Psoas muscle (tissue), 8 donors: ENCODE measurements at places on chromosomes 11 and 22. TPM values are rescaled to one million over a fixed set of nuclear protein-coding genes. Genes with fewer than 3 reads are reported as not detected.

DNA sequence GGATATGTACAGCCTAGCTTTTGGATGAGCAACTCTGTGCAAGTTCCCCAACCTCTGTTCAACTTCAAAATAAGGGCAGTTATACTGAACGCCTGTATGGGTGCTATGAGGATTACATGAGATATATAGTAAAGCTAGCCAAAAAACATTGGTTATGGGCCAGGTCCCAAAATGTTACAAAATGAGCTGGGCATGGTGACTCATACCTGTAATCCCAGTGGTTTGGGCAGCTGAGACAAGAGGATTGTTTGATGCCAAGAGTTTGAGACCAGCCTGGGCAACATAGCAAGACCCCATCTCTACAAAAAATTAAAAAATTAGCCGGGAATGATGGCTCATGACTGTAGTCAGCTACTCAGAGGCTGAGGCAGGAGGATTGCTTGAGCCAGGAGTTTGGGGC, 118.4 kb downstream of the TEAD1 start:
- no peak for DNase-seq

OR8G1 gene
- total RNA-seq: not detected

SNX32 gene
- not detected for total RNA-seq

DNA sequence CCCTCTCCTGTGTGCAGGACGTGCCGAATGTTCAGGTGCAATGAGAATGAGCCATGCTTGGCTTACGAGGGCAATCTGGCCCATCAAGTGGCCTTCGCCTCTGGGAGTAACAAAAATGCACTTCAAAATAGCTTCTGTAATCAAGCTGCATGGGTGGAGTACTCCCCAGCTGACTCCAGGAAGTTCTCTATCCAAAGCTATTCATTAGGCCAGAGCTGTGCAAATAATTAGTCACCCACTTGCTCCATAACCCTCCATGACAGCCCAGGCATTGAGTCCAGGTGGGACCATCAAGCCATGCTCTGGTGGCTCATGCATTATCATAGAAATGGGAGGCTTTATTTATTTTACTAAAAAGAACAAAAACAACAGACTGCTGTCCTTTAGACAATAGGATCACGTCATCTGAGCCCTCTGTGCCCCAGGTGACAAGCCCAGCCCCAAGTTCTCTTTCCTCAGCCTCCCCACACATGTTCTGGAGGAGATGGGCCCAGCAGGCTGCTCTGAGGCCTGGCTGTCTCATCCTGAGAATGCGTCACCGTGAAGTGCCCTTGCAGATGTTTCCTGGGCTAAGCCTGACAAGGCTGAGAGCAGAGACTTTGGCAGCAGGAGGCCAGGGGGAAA, 244.7 kb downstream of the ETS1 start:
- DNase-seq: peak; percentile 76

DNA sequence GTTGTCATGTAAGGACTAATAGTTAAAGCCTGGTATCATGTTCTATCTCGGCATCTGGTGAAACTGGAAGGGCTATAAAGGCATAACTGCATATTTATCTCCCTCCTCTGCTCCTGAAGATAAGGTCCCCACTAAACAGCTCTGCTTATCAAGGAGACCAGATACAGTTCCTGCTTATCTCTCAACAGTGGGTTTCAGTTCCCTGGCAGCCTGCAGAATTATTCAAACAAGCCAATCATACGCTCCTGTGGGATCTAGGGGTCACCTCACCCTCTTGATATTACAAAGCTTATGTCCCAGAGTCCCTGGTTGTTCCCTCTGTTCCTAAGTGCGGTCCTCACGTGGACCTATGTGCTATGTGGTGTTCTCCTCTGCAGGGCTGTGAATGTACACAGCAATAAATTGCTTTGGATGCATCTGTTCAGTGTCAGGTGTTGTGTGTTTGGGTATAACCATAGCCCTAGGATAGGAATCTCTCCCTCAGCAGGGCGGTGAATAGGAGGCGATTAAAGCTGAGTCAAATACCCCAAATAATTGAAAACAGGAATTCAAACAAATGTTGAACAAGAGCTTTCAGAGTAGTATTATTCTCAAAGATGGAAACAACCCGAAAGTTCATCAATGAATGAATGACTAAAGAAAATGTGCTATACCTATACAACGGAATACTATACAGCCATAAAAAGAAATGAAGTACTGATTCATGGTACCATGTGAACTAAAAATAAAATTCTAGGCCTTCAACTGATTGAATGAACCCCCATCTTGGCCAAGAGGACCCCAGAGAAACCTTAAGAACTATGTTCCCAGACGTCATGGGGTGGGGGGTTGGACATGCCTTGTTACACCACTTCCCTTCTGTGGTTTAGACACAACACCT, 3.1 kb upstream of the OOSP4A start:
- DNase-seq: no peak

MAPK8IP1 gene
- total RNA-seq: 2.6 TPM

- DNase-seq: no peak
Measured at GRCh38 chr11:15471048-15471894, 356.5 kb downstream of the INSC start.

DNA sequence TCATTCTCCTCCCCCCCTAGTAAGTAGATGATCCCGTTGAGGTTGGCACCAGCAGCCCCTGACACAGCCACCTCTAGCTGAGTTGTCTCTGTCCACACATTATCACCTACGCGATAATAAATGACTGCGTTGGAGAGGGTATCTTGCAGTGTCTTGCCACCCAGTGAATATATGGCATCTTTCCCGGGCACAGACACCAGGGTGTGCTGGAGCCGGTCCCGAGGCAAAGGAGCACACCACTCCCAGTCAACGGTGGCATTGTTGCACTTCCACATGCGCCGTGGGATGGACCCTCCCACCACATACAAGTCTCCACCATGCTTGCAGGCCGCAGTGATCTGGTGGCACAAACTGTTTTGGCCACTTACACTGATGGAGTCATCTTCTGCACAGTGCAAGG, 5.4 kb downstream of the KBTBD4 start:
- peak; percentile 29 for DNase-seq

GRCh38 chr11:83092488-83093384, 21.0 kb upstream of the RAB30 start:
- peak; percentile 64 for DNase-seq

ZC3H7B gene
- total RNA-seq: 32.7 TPM

C11orf65 gene
- total RNA-seq: 0.64 TPM

DNA sequence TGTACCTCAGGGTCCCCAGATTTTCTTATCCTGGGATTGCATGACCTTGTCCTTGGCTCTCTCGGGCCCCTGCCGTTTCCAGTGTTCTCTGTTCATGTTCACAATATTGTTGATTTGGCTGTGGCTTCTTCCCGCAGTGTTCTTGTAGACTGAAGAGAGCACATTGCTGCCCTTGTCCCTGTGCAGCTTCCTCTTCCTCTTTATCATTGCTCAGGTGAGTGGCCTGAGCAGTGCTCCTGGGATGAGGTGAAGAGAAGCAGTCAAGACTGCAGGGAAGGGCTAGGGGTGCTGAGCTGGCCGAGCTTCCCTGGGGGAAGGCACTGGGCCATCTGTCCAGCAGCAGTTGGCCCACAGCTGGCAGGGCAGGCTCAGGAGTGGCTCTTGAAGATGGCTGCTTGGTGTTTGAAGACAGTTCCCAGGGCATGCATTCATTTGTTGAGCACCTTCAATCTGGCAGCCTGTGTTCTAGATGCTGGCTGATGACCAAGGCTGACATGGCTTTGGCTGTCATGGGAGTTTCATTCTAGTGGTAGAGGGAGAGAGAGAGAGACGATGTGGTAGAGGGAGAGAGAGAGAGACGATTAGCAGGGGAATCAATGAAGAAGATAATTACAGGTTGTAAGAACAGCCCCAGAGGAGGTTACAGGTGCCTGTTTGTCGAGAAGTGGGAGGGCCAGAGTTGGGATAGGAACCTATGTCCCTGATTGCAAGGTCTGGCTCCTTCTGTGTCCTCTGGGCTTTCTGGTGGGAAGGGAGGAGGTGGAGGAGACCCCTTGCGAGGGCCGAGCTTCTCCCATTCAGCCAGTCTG, 17.4 kb downstream of the BMAL1 start:
- DNase-seq: no peak

GRCh38 chr22:25360891-25361645, 141.6 kb downstream of the CRYBB2 start:
- no peak for DNase-seq

DNA sequence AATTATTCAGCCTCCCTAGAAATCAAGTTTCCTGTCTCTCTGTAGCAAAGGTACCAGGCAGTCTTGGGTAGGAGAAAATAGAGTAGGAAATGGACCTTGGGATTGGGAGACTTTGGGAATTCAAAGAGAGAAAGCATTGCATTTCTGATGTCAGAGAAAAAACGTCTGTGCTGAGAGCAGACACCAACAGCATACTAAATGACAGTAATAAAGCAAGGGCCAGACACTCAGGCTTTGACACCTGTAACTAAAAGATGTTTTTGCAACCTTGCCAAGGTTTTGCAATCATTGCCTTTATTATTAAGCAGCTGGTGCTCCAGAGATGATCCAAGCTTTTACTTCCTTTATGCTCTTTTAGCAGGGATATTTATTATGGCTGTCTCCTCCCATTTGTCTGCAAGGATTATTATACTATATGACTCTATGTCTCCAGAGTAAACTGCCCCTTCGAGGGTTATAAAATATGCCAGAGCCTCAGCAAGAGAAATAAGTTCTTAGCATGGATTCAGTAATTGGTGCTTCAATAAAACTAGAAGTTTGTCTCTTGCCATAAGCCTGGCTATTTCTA, 85.2 kb upstream of the GRAMD1B start:
- no peak for DNase-seq

DNA sequence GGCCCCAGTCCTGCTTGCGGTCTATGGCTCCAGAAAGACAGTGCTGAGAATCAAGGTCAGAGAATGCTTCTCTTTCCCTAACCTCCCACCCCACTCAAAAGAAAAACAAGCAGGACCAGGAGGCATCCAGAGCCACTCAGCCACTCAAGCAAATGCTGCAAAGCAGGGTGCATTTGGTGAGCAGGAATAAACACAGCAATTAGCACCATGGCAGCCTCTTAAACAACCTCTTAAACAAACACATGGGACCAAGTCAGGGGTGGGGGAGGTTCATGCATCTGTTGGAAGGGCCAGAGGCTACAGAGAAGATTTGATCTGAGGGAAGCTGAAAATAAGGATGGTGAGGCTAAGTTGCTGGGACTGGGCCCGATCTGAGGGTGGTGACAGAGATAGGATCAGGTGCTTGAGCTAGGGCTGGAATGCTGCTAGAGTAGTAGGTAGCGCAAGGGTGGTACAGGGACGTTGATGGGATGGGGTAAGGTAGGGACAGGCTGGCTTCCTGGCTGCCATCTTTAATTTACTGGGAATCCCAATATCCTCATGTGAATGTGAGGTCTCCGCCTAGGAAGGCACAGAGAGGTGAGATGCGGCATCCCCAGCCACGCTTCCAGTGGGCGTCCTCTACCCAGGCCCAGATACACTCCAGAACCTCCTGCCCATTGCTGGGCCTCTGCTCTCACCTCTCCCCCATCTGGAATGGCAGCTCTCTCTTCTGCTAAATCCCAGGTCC, 26.6 kb upstream of the LMO1 start:
- no peak for DNase-seq

GRCh38 chr11:85767246-85767945, 43.5 kb downstream of the SYTL2 start:
- no peak for DNase-seq

GRCh38 chr11:77968337-77968736, 26.1 kb downstream of the INTS4 start:
- no peak for DNase-seq

DNA sequence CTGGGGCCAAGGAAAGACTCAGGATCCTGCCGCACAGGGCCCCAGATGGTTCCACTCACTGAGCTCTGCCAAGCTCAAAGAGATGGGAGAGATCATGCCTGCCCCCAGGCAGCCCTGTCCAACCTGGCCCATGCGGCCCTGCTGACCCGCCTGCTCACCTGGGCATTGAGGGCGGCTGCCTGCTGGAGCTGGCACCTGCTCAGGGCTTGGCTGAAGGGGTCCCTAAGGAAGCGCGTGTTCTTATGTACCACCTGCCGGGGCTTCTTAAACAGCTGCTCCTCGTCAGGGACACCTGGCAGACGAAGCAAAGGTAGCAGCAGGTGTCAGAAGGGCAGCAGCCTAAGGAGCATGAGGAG, 5.5 kb downstream of the ESS2 start:
- no peak for DNase-seq

BACE1-AS gene
- 16.2 TPM for total RNA-seq

- no peak for DNase-seq
Measured at GRCh38 chr11:61912991-61913698, 4.2 kb downstream of the RAB3IL1 start.

OR10A4 gene
- total RNA-seq: not detected

DNA sequence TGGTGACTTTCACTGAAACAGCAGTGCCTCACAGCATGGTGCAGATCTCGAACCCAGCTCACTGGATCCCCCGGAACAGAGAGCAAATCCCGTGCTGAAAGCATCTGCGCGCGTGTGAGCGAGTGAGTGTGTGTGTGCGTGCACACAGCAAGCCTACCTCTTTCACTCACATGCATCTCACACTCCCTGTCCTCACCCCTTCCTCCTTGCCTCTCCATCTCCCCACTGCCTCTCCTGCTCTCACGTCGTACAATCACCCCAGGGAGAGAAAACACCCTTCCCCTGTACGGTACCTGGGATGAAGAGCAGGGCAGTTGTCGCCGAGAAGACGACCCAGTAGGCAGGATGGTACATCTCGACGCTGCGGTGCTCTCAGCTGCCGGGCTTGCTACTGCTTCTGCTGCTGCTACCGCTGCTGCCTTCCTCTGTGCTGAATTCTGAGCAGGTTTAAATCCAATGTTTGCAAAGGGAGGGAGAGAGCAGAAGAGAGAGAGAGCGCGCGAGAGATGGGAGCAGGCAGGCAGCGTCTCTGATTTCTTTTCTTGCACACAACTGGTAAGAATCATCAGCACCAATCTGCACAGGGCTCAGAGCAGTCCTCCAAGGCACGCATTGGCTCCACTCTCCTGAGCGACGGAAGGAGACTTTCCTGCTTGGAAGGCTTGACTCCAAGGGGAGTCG, at the start of gene OPCML:
Gene OPCML, minus strand, starts transcription at position 531 of the 681 bp plus-strand sequence.
- DNase-seq: no peak

VPREB3 gene
- 0.79 TPM for total RNA-seq

GRCh38 chr11:122697636-122698167, 42.2 kb downstream of the UBASH3B start:
- DNase-seq: no peak

RHOG gene
- total RNA-seq: 22.4 TPM

DNA sequence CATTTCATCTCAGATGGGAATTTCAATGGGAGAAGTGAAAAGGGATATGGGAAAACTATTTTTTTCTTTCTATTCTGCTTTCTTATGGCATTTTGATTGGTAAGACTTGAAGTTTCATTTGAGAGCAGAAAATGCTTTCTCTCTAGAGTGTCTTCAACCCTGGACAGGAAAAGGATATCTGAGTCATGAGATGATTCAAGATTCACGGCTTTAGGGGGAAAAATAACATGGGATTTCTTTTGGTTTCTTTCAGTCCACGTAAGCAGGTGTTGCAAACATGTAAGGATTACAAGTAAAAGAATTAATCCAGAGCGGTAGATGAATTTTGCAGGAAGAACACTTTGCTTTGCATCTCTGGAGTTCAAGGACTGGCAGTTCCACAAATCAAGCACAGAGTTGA, 1001.0 kb upstream of the TENM4 start:
- DNase-seq: no peak

MRGPRX3 gene
- not detected for total RNA-seq
